Right atrium auricular region (tissue), 2 donors: ENCODE measurements at places on chromosomes 1 and 21. TPM values are rescaled to one million over a fixed set of nuclear protein-coding genes. Genes with fewer than 3 reads are reported as not detected.

The DEPDC1 gene
- 1.4 TPM for total RNA-seq

The LMOD1 gene
- total RNA-seq, result 31.4 TPM

The TNFRSF9 gene
- not detected for total RNA-seq

DNA sequence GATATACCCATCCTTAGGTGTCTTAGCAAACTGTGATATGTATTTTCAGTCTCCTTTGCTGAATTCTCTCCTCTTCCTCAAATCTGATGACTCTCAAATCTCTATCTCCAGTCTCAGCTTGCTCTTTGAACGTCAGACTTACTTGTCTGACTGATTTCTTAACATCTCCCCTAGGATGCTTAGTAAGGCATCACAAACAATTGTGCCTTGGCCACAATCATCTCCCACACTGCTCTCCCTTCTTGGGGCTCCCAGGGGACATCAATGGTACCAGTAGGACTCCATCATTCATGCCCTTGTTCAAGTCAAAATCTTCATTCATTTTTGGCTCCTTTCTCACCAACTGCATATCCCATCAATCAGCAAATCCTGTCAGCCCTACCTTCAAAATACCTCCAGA lies 42.0 kb downstream of the GNG12 start:
- DNase-seq, result no peak

DNA sequence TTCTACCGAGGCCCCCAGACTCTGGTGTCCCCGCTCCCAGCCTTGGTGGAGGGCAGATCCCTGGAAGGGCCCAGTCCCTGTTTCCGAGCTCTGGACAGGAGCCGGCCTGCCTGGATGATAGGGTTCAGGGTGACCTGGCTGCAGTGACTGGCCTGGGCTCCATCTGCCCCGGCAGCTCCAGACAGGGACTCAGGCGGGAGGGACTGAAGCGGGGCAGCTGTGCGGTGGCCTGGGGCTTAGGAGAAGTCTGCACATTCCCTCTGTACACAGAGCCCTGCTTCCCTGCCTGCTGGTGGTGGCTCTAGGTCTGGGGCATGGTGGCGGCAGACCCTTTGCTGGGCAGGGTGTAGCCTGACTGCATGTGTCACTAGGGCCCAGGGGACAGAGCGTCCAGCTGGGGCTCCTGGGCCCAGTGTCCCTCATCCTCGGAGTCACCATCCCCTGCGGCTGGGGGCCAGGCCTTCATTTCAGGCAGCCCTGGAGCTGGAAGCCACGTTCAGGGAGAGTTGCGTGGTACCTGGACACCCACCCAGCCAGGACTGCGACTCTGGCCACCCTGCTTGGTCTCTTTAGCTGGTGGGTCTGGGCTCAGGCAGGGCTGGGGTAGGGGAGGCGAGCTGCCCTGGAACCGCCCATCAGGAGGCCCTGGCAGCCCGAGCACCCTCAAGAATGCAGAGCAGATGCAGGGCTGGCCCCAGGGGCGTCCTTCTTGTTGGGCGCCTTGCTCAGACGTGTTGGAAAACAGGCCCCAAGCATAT lies 9.6 kb downstream of the ARHGEF16 start:
- no peak for DNase-seq

DNA sequence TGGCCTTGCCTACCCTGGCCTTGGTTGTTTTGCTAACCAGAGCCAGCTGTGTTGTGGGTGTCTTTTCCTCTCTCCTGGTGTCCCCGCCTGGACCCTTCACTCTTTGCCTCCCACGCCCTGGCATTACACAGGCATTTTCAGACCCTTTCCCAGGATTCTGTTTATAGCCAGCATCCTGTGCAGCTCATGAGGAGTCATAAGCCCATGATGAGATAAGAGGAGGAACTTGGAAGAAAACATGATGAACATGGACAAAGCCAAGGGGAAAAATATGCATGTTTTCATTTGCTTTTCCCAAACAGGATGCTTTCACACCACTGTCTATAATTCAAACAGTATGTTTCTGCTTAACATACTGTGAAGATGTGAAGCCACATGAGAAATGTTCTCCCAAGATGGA lies 18.7 kb upstream of the WARS2 start:
- no peak for DNase-seq

The CLDN19 gene
- total RNA-seq, result 0.28 TPM

DNA sequence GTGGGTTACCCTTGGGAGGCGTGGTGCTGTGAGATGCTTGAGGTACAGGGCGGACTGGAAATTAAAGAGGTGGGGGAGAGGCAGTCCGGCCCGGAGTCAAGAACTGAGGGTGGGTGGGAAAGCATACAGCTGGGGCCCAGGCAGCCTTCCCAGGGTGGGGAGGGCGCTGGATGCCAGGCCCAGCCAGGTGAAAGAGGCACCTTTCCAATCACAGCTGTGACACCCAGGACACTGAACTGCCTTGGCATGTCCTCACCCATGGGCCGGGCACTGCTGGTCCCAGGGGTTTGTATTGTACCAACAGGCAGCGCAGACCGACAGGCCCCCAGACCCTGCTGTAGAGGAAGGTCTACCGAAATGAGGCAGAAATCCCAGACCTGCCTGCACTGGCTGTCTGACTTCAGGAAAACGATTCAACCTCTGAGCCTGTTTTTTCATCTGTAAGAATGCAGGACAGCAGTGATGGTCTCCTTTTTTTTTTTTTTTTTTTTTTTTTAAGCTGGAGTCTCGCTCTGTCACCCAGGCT lies 9.1 kb downstream of the SLC30A2 start:
- no peak for DNase-seq
